ENCODE measurements at places on chromosomes 6 and 20.

GRCh38 chr6:37200085-37200484 is 30.1 kb downstream of the PIM1 start:
- DNase-seq, result no peak

DNA sequence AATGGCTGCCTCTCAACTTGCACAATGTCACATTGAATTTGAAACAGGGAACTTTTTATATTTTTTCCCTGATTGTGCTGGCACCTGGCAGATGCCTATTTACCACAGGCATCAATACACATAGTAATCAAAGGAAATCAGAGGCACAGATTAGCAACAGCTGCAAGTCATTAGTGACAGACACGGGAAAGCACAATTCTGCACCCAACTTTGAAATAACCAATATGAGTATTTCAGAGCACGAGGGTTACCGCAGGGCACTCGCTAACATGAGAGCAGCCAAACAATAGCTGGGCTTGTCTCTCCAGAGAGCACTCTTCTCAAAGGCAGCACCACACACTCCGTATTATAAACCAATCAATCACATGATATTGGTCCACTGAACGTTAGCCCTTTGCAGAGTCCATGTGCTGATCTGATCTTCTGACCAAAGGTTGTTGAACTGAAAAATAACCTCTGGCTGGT is 149.5 kb downstream of the RNF144B start:
- DNase-seq, result no peak

DNA sequence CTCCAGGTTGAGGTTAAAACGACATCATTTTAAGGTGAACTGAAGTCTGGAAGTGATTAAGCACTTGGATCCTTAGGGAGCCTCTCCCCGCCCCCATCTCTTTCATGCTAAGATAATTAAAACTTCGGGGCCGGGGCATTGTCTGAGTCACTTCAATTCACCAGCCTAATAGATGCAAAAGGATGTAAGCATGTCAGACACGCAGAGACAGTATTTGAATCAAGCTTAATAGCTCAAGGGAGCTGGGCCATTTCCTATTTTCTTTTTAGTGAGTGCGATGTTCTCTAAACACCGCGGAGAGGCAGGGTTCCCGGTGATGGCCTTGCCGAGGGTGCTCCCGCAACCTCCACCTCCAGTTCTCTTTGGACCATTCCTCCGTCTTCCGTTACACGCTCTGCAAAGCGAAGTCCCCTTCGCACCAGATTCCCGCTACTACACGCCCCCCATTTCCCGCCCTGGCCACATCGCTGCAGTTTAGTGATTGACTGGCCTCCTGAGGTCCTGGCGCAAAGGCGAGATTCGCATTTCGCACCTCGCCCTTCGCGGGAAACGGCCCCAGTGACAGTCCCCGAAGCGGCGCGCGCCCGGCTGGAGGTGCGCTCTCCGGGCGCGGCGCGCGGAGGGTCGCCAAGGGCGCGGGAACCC is 516 bp upstream of the IRF4 start:
- peak; percentile 32 for DNase-seq

- no peak for DNase-seq
Measured at GRCh38 chr6:139153855-139154254, 19.0 kb downstream of the HECA start.

DNA sequence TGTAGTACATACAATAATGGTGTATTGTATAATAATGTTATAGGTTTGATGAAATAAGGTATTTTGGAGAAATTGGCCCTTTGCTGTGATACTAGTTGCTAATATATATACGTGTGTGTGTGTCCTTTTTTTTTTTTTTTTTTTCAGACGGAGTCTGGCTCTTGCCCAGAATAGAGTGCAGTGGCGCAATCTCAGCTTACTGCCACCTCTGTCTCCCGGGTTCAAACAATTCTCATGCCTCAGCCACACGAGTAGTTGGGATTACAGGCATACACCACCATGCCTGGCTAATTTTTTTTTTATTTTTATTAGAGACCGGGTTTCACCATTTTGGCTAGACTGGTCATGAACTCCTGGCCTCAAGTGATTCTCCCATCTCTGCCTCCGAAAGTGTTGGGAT is 23.3 kb downstream of the SENP6 start:
- no peak for DNase-seq

GRCh38 chr6:132161283-132161682 is 210.1 kb upstream of the CCN2 start:
- DNase-seq, result no peak

DNA sequence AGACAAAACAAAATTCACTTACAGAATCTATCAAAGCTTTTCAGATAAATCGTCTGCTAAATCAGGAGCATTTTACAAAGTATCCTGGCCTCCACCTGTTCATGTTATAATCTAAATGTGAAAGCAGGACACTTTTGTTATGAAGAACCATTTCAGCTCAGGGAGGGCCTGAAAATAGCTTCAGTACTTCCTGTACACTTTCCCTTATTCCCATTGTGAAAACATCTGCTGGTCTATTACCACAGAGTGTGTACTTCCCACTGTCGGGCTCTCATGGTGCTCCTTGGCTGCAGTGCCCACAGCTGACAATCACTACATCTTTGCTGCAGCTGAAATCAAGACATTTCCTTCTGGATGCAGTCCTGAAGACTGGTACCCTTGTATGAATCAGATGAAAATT is 128.1 kb downstream of the OPRM1 start:
- DNase-seq, result peak; percentile 75

GRCh38 chr6:83057705-83058321 is 7.8 kb downstream of the UBE3D start:
- DNase-seq, result peak; percentile 27
